Naive thymus-derived CD8-positive, alpha-beta T cell (primary cell): ENCODE measurements at places on chromosomes 12 and 14.

DNA sequence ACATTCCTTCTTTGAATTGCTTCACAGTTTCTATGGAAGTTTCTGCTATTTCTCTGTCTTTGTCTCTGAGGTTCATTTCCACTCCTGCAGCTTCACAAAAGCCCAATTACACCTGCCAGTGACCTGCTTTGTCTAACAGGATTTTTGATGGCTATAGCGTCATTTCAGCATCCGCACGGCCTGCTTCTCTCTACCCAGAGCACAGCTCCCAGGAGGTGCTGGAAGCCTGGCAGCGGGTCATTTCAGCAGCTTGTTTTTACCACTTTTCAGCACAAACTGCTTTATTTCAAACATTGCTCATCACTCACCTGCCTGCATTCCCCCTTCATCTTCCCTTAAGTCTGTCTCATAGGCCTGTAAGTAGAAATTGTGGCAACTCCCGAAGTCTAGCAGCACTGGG, 434.5 kb upstream of the GARIN6 start:
- H3K36me3 ChIP-seq: no peaks in the 10 kb centered on the region
- H3K4me1 ChIP-seq: peaks cover 2% of the 10 kb centered on the region
- no peaks in the 10 kb centered on the region for H3K27me3 ChIP-seq
- no peak for DNase-seq
- H3K4me3 ChIP-seq: no peak overlapping the region

- no peak for DNase-seq
- peak overlapping the region; percentile 43 for H3K27ac ChIP-seq
- no peaks in the 10 kb centered on the region for H3K4me1 ChIP-seq
- H3K4me3 ChIP-seq: no peak overlapping the region
- H3K27me3 ChIP-seq: no peaks in the 10 kb centered on the region
Measured at GRCh38 chr14:22780105-22780679, 13.7 kb downstream of the OXA1L start.

- H3K4me3 ChIP-seq: no peak overlapping the region
- H3K4me1 ChIP-seq: peaks cover 10% of the 10 kb centered on the region
- peaks cover 9% of the 10 kb centered on the region for H3K36me3 ChIP-seq
Measured at GRCh38 chr14:22778084-22778483, 11.6 kb downstream of the OXA1L start.

GRCh38 chr12:102300824-102301461, 103.3 kb upstream of the PMCH start:
- H3K4me1 ChIP-seq: no peaks in the 10 kb centered on the region
- no peak for DNase-seq
- no peak overlapping the region for H3K4me3 ChIP-seq
- no peaks in the 10 kb centered on the region for H3K36me3 ChIP-seq
- H3K27ac ChIP-seq: no peak overlapping the region

GRCh38 chr14:100081997-100082625, 16.9 kb downstream of the EVL start:
- H3K4me3 ChIP-seq: peak overlapping the region; percentile 86
- DNase-seq: no peak
- no peaks in the 10 kb centered on the region for H3K27me3 ChIP-seq
- H3K27ac ChIP-seq: peak overlapping the region; percentile 97
